ENCODE measurements at places on chromosomes 3 and 15.
A peak's percentile ranks its signal among the peaks of the same experiment; 100 is the strongest.

GRCh38 chr3:16897254-16897926 is 12.6 kb downstream of the PLCL2 start:
- DNase-seq: peak; percentile 44

DNA sequence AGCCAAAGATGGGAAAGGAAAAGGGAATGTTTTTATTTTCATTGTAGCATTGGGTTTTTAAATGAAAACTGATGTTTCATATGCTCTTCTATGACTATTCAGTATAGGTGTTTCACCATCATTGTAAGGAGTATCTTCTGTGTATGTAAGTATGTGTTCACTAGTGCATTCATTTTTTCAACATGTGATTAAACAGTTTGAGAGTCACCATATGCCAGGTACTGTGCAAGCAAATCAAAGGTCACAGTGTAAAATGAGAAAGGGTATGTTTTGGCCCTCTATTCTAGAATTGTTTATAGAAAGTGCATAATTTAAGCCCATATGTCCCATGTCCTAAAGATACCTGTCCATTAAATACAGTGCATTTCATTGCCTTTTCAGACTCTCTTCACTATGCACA is 207.2 kb downstream of the ZBTB20 start:
- no peak for DNase-seq

DNA sequence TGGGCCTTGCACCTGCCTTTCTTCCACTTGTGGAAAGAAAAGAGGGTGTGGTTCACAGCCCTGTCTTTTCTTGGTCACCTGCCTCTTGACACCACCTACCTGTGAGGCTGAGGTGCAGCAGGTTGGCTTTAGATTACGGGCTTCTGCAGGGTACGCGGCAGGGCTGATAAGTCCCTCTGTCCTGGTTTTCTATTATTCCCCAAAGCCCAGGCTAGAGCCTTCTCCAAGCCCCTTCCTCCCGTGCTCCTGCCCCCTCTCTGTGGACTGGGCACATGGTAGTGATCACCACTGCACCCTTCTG is 44.8 kb upstream of the HACD2 start:
- DNase-seq: no peak

DNA sequence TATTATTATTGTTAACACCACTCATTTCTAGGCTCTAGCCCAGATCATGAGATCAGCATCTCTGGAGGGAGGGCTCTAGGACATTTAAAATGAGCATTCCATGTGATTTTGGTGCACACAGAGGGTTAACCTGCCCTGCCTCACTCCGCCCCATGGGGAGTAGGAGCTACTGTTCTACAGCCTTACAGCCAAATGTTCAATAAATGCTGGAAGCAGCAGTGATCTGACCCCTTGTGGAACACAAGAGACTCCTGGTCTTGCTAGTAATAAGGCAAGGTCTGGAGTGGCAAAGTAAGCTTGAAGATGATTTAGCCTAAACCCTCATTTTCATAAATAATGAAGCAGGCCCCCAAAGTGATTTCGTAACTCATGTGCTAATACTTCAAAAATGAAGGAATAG is 166.4 kb upstream of the EOMES start:
- DNase-seq: no peak

DNA sequence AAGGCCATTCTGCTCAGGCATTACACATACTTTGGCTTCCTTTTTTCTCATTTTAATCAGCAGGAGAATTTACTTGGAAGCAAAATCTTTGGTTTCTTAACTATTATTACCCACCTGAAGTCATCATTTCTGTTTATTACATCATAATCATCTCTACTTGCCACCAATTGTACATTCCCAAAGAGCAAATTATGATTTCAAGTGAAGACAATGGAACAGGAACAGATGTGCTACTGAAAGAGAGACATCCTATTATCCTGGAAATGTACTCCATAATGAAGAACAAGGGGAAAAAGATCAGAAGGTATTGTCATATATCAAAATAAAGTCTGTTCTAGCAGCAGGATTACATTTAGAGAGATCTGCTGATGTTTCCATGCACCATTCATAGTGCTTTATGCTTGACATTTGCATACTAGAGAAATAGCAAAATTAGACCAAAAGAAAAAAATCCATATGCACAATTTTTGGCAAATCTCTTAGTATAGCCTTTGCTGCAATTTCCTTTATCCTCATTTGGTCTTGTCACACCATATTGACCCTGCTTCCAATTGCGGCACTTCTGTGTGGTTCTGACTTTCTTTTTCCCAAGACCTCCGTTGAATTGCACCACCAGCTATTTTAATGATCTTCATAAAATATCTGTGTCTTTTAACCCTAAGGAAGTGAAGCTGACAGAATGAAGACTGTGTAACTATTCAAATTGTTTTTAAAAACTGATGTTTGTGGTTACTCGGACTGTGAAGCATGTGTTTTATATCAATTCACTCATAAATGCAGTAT is 683.8 kb downstream of the ZNF385D start:
- DNase-seq: no peak

DNA sequence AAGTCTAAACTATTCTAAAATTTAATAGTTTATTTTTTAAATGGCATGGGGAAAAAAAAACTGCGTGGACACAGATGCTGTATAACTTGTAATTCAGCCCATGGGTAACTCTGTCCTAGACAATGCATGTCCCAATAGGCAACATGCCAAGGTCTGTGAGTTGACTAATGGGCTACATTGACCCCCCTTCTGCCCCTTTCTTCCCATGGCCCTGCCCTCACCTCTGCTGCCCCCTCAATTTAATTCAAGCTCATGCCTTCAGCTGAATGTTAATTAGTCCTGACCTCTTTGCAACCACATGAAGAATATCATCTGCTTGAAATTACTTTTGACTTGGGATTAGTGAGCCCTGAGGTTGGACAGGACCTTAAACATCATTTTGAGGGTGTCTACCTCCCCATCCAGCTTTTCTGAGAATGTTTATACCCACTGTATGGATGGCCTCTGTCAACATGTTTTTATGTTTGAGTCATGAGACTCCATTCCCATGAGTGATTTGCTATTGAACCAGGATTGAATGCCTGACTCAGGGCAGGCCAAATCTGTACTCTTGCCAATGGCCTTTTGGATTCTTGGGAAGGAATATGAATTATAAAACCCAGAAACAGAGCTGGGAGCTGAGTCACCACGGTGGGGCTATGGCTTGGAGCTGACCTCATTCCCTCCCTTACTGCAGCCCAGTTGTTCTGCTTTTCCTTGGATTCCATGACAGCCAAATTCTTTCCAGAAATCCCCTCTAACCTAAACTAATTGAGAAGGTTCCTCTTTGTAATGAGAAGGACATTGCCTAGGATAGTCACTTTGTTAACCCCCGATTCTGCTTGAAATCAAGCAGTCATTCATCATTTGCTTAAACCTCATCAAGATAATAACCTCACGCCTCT is 33.5 kb upstream of the PDE8A start:
- DNase-seq: no peak
